ENCODE measurements at places on chromosomes 11 and 22. TPM values are rescaled to one million over a fixed set of nuclear protein-coding genes. Genes with fewer than 3 reads are reported as not detected.

The PHF21B gene
- not detected for total RNA-seq

The SHANK3 gene
- total RNA-seq, result 1.8 TPM

The OR51B5 gene
- not detected for total RNA-seq

The CCDC88B gene
- total RNA-seq, result 8.7 TPM

The OR10A6 gene
- not detected for total RNA-seq

The MMP12 gene
- total RNA-seq, result not detected

The DEUP1 gene
- not detected for total RNA-seq

The OR5A1 gene
- not detected for total RNA-seq
